EH (cell line): ENCODE measurements at places on chromosomes 6 and 20.

DNA sequence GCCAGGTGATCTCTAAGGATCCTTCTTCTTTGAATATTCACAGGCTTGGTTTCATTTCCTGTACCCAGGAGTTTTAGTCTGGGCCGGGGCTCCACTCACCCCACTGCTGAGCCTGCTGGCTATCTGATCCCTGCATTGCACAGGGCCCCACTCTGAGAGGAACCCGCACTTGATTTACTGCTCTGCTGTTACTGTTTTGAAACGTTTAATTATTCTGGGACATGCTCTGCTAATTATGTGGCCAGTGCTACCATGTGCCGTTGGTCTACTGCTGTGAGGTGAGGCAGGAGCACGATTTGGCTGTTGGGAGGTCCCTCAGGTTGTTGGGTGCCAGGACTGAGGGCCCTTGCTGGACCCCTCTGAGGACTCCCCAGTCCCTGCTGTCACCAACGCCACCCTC, 108.7 kb upstream of the SIRPA start:
- DNase-seq = no peak

DNA sequence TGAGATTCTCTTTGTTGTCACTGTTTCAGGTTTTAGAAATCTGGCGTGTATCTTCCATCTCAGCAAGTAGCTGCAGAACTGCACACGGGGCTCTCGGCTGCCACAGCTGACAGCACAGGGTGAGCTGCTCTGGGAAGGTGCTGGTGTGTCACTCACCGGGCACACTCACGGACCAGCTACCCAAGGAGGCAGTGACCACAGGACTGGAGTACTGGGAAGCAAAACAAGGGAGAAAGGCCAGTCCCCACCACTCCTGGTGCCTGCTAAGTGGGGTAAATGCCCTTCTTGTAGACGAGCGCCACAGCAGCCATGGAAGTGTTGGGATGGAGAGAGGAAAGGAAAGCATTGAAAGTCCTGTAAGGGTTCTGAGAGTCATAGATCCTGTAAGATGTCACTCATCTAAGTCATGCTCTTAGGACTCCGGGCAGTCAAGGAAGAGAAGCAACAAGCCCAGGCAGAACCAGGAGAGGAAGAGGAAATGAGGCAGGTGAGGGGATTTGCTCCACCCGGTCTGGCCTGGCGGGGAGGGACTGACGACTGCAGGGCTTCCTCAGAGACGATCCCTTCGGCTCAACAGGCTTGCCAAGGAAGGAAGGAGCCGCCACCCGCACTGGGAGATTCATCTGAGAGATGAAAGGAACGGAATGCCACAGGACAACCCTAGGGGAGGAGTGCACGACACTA, 48.1 kb downstream of the PRDM1 start:
- no peak for DNase-seq

- no peak for DNase-seq
Observed at GRCh38 chr20:14617123-14617522, 279.7 kb upstream of the FLRT3 start.

DNA sequence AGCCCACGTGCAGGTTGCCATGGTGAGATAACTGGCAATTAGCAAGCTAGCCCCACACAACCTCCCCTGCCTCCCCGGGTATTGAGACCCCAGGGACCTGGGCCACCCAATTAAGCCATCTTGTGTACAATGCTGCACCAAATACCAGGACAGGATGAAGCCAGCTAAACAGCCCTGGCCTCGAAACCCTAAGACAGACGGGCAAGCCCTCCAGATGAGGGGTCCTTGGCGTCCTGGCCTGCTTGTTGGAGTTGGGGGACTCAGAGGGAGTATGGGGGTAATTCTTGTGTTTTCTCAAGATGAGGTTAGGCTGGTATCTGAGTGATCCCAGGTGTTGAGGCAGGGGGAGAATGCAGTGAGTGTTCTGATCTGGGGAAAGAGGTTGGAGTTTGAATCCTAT, 8.8 kb upstream of the MAPRE1 start:
- DNase-seq = no peak

- DNase-seq = no peak
Observed at GRCh38 chr6:108363889-108364313, 69.0 kb downstream of the AFG1L start.

DNA sequence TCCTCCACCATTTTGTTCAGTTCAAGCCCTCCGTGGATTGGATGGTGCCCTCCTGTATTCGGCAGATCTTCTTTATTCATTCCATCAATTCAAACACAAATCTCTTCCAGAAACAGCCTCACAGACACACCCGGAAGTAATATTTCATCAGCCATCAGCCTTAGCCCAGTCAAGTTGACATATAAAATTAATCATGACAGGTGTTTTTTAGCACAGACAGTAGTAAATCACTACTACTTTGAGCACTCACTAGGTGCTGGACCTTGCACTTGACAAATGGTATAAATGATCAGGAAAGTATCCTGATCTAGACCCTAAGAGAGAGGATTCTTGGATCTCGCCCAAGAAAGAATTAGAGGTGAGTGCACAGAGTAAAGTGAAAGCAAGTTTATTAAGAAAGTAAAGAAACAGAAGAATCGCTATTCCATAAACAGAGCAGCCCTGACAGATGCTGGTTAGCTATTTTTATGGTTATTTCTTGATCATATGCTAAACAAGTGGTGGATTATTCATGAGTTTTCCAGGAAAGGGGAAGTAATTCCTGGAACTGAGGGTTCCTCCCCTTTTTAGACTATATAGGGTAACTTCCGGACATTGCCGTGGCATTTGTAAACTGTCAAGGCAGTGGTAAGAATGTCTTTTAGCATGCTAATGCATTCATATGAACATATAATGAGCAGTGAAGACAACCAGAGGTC, 194.6 kb upstream of the LAMP5 start:
- no peak for DNase-seq

GRCh38 chr20:16865406-16865805, 117.2 kb downstream of the OTOR start:
- DNase-seq = no peak

GRCh38 chr6:117477988-117478852, 4.3 kb upstream of the DCBLD1 start:
- DNase-seq = peak; percentile 27

DNA sequence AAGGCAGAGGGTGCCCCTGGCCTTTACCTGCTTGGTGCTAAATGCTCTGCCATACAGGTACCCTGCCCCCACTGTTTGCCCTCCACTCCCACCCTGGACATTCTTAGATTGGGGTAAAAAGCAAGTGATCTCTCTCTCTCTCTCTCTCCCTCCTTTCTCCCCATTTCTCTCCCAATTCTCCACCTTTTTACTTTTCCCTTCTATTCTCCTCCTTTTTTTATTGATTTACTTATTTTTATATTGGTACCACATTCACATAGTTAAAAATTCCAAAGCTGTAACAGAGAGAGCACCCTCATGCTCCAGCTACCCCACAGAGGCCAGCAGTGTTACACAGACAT, 37.7 kb upstream of the ID1 start:
- no peak for DNase-seq

GRCh38 chr6:3199382-3199781, 28.1 kb downstream of the TUBB2B start:
- DNase-seq = no peak

- no peak for DNase-seq
Observed at GRCh38 chr20:53370345-53370961, 223.2 kb downstream of the ZNF217 start.

GRCh38 chr6:134175532-134176263, 123.3 kb upstream of the SLC2A12 start:
- peak; percentile 89 for DNase-seq

DNA sequence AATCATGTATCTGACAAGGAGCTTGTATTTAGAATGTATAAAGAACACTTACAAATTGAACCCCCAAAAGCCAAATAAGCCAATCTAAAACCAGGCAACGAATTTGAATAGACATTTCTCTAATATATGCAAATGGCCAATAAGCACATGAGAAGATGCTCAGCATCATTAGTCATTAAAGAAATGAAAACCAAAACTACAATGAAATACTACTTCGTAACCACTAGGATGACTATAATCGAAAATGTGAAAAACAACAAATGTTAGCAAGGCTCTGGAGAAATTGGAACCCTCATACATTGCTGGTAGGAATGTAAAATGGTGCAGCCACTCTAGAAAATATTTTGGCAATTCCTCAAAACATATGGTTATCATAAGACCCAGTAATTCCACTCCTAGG, 105.8 kb upstream of the TOP1 start:
- DNase-seq = no peak

GRCh38 chr6:36459501-36459900, 16.7 kb downstream of the KCTD20 start:
- DNase-seq = peak; percentile 41

DNA sequence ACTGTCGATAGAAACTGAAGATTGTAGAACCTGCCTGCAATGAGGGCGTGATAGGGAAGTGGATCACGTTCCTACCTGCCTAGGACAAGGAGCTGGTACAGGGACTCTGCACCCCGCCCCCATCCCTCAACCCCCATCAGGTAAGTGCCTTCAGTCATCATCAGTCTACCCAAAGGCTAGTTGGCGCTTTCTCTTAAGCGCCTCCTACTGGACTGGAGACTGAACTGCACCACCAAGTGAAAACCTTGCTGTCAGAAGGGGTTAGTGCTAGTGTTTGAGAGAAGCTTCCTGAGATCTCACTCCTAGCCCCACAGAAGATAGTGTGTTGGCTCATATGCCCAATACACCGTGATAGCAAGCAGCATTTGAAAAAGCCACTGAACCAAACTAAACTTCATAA, 706.5 kb upstream of the MAN1A1 start:
- DNase-seq = no peak

DNA sequence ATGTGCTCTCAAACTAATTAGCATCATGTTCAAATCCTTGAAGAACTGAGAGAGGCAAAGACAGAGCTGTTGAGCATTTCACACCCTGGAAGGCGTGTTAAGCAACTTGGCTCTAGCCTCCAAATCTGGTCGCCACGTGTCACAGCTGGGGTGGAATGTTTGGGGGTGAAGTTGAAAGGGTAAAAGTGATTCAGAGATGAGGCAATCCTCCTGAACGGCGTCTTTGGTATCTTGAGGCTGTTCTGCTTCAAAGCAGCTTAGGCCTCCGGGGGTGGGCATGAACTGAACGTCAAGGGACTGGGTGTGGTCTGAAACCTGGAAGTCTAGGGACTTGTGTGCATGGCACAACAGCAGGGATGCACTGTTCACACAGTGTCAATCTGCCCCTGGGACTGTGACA, 62.3 kb downstream of the TRAM2 start:
- DNase-seq = peak; percentile 83

GRCh38 chr6:56804996-56805395, 149.9 kb upstream of the BEND6 start:
- DNase-seq = peak; percentile 66

DNA sequence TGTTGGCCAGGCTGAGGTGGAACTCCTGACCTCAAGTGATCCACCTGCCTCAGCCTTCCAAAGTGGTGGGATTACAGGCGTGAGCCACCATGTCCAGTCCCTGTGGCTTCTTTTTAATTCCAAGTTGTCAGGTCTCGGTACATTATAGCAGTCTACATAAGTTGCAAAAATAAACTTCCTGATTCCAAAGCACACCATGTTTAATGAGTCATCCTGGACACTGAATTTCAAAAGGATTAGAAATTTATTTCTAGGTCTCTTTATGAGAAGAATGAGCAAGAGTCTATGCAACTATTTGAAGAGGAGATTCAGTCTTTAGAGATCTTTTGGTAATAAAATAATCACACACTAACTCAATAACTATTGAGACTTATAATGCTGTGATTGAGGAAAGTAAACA, 63.9 kb upstream of the MCHR2 start:
- peak; percentile 65 for DNase-seq

GRCh38 chr20:35277531-35278395, at the start of gene MMP24OS:
Gene MMP24OS, minus strand, starts transcription at chr20:35278122. Its CDS starts 193 bp downstream, at chr20:35277929.
- DNase-seq = peak; percentile 92

- no peak for DNase-seq
Observed at GRCh38 chr6:104930939-104931338, 26.0 kb upstream of the LIN28B start.

- DNase-seq = peak; percentile 85
Observed at GRCh38 chr6:129749749-129750120, 39.8 kb upstream of the ARHGAP18 start.

- DNase-seq = no peak
Observed at GRCh38 chr20:48586730-48587129, 241.1 kb downstream of the PREX1 start.

DNA sequence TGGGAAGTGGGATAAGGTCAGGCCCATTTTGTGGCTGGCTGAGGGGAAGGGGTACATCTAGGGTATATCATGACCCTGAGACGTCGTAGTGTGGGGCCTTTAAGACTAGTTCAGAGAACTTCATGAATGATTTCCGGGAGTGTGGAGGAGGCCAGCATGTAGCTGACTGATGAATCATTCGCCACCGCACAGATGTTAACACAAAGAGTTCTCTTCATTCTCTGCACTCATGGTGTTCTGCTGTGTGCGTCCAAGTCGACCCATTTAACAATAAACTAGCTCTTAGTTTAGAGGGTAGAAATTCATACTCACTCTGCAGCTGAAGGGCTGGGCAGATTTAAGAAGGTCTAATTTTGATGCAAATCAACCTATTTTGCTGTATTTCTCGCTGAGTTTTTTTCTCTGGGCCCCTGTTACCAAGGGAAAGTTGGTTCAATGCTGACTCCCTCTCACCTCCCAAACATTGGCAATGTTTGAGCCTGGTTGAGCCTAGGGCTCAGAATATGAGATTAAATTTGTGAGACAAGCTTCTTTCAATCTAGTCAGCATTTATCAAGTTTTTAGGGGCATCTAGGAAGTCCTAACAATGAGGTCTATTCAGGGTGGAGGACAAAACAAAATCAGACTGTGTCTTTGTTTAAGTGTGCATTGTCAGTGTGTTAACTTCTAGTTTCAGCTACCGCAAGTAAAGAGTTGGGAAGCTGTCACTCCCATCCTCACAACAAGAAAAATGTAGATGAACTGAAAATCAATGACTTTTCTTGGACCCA, 106.8 kb upstream of the CBLN4 start:
- no peak for DNase-seq

DNA sequence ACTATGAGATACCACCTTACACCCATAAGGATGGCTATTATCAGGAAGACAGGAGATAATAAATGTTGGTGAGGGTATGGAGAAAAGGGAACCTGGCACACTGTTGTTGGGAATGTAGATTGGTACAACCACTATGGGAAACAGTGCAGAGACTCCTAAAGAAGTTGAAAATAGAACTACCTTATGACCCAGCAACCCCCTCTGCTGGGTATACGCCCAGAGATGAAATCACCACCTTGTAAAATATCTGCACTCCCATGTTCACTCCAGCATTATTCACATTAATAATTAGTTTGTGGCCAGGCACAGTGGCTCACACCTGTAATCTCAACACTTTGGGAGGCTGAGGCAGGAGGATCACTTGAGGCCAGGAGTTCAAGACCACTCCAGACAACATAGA, 26.8 kb downstream of the ZBTB9 start:
- no peak for DNase-seq

DNA sequence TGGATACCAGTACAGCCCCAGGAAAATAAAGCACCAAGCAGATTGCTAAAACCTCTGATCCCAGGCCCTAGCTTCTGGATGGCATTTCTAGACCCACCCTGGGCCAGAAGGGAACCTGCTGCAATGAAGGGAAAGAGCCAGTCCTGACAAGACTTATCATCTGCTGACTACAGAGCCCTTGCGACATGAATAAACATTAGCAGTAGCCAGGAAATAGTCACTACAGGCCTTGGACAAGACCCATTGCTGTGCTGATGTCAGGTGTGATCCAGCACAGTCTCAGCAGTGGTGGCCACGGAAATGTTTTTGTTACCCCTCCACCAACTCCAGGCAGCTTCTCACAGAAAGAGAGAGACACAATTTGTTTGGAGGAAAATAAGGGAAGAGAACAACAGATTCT, 399.3 kb downstream of the HAO1 start:
- no peak for DNase-seq

GRCh38 chr20:21272279-21272678, 30.9 kb upstream of the XRN2 start:
- DNase-seq = peak; percentile 38

- peak; percentile 29 for DNase-seq
Observed at GRCh38 chr6:20991910-20992309, 457.7 kb downstream of the CDKAL1 start.
